ENCODE measurements at places on chromosomes 11 and 22.

DNA sequence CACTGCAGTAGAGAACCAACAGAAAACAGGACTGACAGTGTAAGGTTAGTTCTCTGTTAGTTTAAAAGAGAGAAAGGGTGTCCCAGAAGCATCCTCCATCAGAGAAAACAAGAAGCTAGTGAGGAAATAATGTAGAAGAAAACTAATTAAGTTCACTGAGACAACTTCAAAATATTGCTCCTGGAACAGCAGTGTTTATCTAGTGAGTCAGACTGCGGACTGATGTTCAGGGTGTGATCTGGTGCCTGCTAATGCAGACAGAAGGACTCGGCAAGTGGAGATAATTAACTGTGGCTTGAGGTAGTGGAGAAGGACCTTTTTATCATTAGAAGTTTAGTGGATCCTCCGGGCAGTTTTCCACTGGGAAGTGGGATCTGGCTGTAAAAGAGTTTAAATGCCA is 55.4 kb downstream of the CDON start:
- no peak for DNase-seq

DNA sequence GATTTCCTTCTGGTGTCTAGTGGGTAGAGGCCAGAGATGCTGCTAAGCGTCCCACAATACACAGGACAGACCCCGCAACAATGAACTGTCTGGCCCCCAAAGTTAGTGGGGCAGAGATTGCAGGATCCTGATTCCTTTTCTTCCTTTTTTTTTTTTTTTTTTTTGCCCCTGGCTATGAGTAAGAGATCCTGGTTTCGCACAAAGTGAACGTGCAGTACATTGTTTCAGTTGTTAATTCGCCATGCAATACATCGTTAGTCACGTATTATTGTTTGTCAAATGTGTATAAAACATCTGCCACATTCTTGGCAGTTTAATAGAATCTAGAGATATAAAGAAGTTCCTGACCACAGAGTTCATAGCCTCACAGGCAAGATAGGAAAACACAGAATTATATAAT is 20.2 kb downstream of the ST3GAL4 start:
- DNase-seq, result no peak

DNA sequence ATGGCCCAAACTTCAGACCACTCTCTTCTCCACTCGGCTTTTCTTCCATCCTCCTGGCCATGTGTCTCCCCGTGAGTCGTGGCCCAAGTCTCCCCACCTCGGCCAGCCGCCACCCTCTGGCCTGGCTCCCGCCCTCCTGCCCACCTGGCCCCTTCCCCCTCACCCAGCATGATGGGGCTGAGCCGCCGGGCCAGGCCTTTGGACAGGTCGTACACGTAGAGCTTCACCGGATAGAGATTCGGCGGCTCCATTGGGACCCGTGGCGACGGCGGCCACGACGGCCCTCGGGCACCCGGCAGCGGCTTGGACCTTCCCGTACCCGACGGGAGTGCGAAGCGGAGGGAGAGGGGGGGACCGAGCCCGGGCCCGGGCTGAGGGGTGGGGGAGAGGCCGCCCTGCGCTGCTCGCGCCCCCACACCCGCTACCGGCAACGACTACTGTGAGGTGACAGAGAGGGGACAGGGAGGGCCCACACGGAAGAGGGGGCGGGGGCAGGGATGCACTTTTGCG is at the start of gene DESI1:
Gene DESI1, minus strand, starts transcription at position 455 of the 510 bp plus-strand sequence. Its CDS starts 204 bp downstream, at position 251.
- no peak for DNase-seq

GRCh38 chr11:100619484-100619883 is 67.6 kb upstream of the ARHGAP42 start:
- DNase-seq, result no peak

DNA sequence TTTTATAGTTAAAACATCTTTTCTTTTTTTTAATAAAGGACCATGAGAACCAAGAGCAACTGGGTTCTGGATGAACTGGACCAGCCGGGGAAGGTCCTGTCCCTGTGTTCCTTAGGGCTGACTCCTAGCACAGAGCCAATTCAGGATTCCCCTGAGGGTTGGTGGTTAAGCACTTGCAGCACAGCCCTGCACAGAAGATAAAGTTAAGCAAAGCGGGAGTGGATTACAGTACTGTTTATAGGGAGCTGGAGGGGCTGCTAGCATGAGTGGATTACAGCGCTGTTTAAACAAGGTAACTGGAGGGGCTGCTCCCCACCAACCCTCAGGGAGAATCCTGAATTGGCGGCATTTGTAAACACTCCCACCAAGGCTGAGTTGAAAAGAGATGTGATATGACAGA is 90.6 kb downstream of the CELSR1 start:
- no peak for DNase-seq

DNA sequence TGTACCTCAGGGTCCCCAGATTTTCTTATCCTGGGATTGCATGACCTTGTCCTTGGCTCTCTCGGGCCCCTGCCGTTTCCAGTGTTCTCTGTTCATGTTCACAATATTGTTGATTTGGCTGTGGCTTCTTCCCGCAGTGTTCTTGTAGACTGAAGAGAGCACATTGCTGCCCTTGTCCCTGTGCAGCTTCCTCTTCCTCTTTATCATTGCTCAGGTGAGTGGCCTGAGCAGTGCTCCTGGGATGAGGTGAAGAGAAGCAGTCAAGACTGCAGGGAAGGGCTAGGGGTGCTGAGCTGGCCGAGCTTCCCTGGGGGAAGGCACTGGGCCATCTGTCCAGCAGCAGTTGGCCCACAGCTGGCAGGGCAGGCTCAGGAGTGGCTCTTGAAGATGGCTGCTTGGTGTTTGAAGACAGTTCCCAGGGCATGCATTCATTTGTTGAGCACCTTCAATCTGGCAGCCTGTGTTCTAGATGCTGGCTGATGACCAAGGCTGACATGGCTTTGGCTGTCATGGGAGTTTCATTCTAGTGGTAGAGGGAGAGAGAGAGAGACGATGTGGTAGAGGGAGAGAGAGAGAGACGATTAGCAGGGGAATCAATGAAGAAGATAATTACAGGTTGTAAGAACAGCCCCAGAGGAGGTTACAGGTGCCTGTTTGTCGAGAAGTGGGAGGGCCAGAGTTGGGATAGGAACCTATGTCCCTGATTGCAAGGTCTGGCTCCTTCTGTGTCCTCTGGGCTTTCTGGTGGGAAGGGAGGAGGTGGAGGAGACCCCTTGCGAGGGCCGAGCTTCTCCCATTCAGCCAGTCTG is 17.4 kb downstream of the BMAL1 start:
- DNase-seq, result no peak

GRCh38 chr11:121577106-121577848 is 124.5 kb upstream of the SORL1-AS1 start:
- no peak for DNase-seq

- DNase-seq, result no peak
Measured at GRCh38 chr22:35203583-35203982, 53.7 kb upstream of the HMGXB4 start.

- DNase-seq, result no peak
Measured at GRCh38 chr22:25373961-25374360, 154.5 kb downstream of the CRYBB2 start.

DNA sequence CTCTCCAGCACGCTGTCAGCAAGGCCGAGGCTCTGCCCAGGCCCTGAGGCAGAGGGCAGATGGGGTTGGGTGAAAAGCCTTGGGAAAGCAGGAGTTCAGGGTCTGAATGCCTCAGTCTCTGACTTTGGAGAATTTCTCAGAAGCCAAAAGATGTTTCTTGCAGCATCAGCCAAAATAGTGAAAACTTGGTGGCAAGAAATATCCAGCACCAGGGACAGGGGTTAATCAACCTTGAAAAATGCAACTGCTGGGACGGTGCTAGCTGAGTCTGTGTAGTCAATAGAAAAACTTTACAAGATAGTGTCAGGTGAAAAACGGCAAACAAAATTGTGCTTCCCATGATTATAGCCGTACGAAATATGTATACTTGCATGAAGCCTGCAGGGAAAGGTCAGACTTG is 1.4 kb upstream of the ABCC8 start:
- DNase-seq, result no peak

DNA sequence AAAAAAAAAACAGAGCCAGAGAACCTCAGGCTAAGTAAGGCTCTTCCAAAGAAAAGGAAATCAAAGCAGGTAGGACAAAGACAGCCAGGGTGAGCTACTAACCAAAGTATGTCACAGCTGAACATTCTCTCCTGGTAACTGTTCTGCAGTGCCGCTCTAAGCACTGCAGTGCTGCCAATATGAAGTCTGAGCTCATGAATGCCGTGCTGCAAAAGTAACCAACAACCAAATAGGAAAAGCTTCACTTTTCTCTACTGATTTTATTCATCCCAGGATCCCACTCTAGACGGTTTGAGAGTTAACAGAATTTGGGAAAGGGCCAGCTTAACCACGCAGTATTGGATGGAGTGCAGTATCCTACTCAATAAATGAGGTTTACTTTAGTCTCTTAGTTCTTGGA is 3.5 kb downstream of the SIK3 start:
- no peak for DNase-seq

DNA sequence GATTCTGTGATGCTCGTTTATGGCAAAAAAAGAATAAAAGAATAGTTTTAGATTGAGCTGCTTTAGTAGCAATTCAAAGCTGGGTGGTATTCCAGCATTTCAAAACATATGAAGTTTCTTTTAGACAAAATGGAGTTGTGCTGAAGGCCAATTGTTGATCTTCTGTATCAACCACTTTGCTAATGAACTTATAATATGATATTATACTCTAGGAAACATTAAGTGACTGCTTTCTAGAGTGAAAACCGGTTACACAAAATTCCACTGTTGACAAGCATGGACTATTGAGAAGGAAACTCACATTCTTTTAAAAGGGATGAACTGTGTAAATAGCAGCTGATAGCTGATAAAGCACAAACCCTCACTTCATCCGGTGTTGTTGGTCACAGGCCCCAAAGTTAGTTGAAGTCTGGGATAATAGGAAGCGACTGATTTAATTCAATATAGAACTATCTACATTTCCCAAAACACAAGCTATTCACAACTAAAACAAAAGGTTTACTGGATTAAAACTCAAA is 255.1 kb downstream of the CADM1 start:
- DNase-seq, result no peak
